ENCODE measurements at places on chromosomes 2 and 18.

DNA sequence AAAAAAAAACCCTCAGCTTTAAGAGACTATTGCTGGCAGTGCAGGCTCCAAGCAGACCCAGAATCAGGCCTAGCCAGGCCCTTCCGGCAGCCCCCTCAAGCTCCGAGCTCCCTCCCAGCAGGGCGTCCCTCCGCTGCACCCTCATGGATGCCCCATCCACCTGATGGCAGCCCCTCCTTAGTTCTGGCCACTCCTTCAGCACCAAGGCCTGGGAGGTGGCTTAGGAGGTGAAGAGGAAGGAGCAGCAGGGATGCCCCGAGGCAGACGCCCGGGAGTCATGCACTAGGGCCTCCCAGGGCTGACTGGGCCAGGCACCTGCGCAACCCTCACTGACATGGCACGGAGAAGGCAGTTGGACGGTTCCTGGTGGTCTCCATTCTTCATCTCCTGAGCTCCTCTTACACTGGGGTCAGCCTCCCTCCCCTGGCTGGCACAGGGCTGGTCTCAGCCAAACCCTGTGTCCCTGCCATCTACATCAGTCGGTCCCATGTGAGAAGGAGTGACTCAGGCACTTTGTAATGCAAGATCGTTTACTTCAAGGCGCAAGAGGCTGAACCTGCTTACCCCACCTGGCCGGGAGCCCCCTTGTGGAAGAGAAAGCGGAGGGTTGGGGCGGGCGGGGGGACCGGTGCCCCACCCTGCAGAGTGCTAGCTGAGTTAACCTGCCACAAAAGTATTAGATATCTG, 53.5 kb upstream of the ID2 start:
- DNase-seq, result no peak

DNA sequence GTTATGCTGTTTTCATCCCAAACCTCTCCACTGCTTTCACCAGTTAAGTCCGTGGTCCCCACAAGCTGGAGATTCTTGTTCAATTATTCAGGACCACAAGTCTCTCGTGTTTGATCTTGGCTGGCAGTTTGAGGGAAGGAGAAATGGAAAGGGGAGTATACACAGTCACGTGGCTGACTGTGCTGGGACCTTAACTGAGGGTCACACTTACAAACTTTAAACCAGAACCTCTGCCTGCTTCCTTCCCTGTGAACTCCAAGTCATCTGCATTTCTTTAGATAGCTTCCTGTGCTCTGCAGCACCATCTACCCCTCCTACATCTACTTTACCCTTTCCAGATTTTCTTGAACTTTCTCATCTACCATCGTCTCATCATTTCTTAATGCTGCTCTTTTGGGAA, 91.7 kb downstream of the ARHGEF4 start:
- no peak for DNase-seq

DNA sequence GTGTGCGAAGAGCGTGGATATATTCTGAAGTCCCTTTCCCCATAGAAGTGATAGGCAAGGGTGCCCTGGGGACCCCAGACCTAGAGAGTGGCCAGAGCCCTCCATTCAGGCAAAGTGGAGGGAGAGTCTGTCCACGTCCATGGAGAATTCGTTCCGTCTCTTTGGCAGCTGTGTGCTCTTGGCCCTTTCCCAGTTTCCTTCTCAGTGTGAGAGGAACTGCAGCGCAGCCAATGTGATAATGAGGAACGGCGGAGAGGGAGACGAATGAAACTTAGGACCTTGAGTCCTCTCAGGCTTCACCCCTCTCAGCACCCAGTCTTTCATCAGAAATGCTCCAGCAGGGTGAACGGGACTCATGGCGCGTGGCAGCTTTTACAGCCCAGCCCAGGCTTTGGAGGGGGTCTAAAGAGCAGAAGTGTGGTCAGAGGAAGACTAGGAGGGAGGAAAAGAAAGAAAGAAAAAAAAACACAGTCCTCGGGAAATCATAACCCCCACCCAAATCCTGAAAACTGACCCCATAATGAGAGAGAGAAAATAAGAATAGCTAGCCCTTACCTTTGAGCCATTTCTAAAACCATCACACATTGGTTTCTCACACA, 95.0 kb upstream of the RIOK3 start:
- DNase-seq, result no peak

- no peak for DNase-seq
These were observed 8.7 kb downstream of the CROCC2 start for GRCh38 chr2:240914645-240915525.

- peak; percentile 85 for DNase-seq
These were observed at the start of gene LDAH for GRCh38 chr2:20822535-20823490. LDAH (minus strand) TSS chr2:20823101; CDS start chr2:20801463, 21,638 bp downstream.

DNA sequence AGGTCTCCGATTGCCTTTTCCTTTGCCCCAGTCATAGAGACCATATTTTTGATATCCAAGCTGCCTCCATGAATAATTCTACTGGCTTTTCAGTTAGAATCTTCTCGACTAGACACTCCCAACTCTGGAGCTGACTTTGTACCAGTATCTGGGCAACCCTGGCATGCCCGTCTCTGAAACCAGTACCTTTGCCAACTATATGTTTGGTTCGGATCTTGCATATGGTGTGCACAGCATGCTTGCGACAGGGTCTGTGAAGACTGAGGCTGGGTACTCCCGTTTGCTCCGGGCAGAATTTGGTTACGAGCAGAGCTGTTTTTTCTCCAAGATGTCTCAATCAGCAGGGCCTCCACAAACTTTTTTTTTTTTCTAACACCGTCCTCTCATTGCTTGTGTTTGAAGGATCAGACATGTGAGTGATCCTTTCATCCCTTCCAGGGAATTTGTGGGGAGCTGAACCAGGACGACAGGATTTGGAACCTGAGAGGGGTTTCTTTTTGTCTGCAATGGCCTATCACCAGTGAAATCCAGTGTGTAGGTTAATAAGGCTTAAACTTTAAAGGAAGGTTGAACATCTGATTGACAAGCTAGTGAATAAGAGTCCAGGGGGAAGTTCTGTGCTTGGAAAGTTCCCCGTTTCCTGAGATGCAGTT, 322.3 kb downstream of the MYCN start:
- DNase-seq, result no peak

DNA sequence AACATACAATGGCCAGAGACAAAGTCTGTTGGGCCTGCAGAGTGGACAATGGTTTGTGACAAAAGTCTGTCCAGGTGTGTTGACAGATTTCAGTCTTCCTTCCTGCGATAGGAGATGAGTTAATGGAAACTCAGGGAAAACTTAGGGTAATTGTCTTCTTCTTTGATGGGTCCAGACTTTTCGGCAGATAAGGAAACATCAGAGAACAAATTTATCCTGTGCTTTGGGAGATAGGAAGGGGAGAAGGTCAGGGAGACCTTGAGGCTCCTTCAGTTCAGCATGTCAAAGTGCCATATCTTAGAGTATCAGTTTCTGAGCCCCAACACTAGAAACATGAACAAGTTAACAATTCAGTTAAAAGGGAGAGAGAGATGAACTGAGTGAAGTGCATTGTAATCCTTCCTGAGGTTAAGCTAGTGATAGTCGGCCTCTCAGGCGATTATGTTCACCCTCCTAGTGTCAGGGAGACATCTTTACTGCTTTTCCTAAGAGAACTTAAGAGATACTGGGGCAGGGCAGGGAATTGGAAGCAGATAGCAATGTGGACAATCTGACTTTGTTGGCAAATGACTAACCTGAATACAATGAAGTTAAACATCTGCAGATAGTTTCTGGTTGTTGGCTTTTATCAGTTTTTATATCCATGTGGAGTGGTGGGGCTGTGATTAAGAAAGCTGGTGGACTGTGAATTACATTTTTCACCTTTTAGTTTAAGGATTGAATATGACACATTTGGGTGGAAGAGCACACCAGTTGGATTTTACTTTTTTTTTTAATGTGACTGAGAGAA, 248.8 kb upstream of the FN1 start:
- DNase-seq, result no peak

GRCh38 chr2:98781822-98782221, 50.9 kb upstream of the MGAT4A start:
- no peak for DNase-seq

DNA sequence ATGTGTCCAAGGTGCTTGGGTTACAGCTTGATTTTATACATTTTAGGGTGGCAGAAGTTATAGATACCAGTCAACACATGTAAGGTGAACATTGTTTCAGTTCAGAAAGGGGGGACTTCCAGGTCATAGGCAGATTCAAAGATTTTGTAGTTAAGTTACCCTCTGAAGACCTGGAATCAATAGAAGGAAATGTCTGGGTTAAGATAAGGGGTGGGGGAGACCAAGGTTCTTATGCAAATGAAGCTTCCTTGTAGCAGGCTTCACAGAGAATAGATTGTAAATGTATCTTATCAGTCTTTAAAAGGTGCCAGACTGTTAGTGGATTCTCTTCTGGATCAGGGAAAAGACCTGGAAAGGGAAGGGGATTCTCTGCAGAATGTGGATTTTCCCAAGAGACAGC, 42.4 kb downstream of the BMPR2 start:
- DNase-seq, result no peak

DNA sequence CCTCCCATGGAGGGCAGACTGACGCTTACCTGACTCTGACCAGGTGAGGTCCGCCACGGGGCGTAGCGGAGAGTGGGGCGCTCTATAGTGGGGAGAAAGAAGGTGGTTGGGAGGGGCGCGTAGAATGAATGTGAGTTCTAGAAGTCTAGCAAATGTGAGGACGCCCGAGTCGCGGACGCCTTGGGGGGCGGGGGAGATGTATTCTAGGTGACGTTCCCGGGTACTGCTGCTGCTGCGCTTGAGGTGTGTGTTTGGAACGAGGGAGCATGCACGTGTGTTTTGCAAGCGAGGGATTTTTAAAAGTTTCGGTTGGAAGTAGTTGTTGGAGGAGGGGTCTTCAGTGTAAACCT, 758 bp downstream of the RIF1 start:
- peak; percentile 41 for DNase-seq

DNA sequence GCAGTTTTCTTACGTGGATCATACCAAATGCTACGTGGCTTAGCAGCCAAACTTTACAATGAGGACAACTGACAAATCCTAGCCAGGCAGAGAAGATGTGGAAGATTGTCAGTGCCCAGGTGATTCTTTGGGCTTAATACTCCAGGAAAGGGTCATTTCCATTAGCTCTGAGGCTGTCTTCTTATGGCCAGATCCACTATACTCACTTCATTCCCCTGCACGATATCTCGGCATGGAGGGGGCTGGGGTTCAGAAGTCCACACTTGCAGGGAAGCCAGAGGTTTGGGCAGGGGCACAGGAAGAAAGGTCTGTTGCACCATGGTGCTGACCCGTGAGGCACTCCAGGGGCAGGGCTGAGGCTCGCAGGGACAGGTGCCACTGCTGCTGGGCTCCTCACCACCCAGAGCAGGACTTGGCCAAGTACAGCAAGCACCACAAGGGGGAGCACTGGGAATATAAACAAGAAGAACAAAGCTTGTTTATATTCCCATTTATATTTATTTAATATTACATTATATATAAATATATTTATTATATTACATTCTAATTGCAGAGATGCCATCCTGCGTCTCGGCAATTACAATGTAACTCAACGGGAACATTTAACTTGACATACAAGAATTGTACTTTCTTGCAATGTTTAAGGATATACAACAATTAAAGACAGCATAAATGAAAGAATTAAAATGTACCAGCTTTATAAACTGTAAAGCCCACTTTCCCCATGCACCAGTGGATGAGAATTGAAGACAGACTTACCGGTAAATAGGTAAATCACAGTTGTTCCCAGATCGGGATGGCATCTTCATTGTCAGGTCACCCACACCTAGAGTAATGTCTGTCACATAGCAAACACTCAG, 27.2 kb downstream of the CLUL1 start:
- peak; percentile 60 for DNase-seq

GRCh38 chr2:9052821-9053533, 49.5 kb upstream of the MBOAT2 start:
- no peak for DNase-seq

DNA sequence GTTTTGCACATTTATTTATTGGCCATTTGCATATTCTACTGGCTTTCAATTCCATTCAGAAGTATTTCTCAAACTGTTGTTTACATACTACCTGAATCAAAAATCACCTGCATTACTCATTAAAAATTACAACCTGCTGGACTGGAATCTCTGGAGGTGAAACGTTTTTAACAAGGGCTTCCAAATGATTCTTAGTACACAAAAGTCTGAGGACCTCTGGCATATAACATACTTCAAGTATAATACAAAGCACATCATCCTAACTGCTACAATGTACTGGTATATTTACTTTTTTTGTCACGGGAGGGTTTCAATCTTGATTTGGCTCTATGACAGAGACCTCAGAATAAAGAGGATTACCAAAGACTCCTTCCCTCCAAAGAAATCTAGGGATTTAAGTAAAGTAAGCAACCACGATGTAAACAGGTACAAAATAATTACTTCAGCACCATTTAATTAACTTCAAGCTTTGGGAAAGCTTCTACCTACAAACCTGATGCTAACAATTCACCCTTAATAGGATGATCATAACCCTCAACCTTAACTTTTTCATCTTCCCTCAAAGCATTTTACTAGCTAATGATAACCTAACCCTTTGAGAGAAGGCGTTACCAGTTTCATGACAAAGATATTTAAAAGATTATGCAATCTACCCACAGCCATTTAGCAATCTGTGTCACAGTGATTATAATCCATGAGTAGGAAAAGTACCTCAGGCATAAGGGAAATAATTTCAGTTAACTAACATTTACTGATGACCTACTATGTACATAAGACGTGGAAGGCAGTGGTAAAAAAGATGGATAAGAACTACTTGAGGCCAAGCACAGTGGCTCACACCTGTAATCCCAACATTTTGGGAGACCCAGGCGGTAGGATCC, 24.7 kb downstream of the ATAD2B start:
- no peak for DNase-seq

GRCh38 chr18:44876024-44876423, 195.3 kb downstream of the SETBP1 start:
- DNase-seq, result no peak

- DNase-seq, result peak; percentile 62
These were observed 472 bp downstream of the SLC20A1 start for GRCh38 chr2:112646102-112646719.

DNA sequence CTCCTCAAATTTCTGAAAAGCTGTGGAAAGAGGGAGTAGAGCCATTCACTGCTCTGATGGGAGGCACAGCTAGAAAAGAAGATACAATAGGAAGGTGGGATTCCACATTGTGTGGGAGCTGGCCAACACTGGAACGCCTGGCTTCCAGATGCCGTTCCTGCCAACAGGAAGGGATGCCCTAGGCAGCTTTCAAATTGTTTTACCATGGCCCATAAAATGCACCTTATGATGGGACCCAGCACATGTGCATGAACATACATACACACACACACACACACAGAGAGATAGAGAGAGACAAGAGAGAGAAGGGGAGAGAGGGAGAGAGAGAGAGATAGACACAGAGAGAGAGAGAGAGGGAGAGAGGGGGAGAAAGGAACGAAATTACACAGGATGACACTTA, 86.1 kb upstream of the BZW1 start:
- DNase-seq, result no peak

DNA sequence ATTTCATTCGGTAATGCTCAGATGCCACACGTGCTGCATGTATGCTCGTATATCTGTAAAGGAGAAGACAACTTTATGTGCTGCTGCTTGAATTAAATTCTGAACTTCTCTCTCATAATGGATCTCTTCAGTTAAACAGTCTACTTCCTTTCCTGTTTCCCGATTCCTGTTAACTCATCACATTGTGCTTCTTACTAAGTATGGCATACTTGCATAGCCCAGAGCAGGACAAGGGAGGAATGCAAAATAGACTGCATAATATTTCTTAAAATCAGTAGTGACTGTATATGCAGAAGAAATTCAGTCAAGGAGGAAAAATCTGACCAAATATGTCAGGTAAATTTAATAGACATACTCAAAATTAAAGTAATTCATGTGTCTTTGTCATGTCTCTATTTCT, 23.9 kb upstream of the LNPK start:
- no peak for DNase-seq

- DNase-seq, result no peak
These were observed 218.2 kb downstream of the RBM43 start for GRCh38 chr2:151043484-151043883.

GRCh38 chr18:73283788-73284187, 416.0 kb upstream of the NETO1 start:
- DNase-seq, result no peak

Measured in stimulated activated CD4-positive, alpha-beta T cell treated with anti-CD3 and anti-CD28 coated beads, Interleukin-4, amount 100 ng/mL, for 1 hour (primary cell).